Left forelimb (tissue), 1 donor: ENCODE measurements at places on chromosomes 11 and 22.

DNA sequence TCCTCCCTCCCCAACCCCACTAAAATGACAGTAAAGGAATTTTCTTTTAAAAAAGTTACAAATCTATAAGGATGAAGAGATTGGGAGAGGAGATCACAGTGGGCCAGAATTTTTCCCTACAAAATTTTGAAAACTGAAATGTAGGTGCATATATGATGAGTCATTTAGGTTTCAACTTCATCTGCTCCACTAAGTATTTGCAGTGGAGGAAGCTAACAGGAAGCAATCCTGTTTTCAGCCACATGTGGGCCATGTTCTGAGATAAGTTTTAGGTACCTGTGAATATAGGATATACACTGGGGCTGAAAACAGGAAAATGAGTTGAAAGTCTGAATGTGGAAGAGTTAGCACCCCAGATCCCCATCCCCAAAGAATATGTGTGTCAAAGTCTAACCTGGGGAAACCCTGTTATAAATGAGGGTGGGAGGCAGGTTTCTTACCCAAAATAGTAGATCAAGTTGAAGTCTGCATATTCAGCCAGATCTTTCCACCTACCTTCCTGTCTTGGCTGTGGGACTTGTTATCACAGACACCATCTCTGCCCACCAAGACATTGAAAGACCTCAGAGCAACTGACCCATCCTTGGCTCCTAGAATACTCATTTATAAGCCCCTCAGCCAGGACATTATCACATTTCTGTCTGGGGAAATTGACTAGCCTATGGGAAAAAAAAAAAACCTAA is 87.3 kb downstream of the PACS1 start:
- DNase-seq, result no peak

- no peak for DNase-seq
Measured at GRCh38 chr11:85495918-85496317, 131.2 kb downstream of the DLG2 start.

DNA sequence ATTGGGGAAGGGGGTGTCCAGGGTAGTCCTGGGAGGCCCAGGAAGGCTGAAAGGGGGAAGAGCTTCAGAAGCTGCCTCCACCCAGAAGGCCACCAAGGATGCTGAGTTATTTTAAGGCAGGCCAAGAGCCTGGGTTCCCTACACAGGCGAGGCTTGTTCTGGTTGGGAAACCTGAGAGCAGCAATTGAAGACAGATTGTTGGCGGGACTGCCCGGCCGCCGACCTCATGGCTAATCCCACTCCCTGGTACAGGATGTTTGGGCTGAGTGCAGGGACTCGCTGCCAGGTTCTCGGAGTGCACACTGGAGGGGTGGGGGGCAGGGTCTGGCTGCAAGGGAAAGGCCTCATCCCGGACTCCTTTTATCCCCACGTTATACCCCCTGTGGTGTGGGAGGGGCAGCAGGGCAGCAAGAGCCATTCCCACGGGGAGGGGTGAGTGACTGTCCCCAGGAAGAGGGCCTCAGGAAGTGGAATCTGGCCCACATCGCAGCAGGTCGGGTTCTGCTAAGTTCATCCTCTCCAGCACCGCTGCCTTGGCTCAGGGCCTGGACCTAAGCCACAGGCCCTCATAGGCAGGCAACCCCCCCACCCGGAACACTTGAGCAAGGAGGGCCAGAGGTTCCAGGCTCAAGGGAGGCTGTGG is 43.6 kb upstream of the PRR5 start:
- DNase-seq, result no peak

DNA sequence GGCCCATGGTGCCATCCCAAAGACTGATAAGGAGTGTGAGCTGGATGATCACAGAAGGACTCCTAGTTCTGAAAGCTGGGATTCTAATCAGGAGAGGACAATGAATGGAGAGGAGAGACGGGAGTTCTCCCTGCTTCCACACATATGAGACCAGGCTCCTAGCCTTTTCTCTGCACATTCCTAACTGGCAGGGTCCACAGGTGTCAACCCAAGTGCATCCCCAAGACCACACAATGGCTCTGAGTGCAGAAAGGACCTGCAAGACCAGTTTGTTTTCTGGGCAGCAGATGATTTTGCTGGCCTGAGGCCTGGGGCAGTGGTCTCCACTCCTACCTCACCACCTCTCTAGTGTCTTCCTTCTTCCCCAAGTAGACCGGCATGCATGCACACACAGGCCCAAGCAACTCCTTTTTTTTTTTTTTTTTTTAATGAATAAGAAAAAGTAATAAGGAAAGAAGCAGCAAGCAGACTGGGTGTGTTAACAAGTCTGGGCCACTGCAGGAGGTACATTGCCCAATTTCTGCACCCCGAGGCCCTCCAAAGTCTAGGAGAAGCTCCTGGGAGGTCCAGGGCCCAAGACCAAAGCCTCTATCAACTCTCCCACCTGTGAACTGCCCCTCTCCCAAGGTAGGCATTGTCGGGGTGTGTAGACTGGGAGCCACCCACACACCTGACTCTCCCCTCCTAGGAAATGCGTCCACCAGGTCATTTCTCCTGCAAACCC is 1.2 kb upstream of the TSKU start:
- no peak for DNase-seq

DNA sequence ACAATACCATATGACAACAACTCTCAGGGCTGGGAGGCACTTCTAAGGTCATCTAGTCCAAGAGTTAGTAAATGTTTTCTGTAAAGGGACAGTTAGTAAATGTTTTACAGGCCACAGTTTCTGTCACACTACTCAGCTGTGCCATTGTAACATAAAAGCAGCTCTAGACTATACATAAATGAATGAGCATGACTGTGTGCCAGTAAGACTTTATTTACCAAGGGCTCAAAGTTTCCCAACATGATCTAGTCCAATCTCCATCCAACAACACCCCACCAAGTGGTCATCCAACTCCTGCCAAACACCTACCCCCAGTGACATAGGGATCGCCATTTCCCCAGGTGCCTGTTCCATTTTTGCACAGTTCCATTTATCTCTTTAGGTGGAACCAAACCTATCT is 12.1 kb downstream of the SERGEF start:
- DNase-seq, result no peak

- no peak for DNase-seq
Measured at GRCh38 chr11:33320814-33321330, 63.7 kb downstream of the HIPK3 start.

DNA sequence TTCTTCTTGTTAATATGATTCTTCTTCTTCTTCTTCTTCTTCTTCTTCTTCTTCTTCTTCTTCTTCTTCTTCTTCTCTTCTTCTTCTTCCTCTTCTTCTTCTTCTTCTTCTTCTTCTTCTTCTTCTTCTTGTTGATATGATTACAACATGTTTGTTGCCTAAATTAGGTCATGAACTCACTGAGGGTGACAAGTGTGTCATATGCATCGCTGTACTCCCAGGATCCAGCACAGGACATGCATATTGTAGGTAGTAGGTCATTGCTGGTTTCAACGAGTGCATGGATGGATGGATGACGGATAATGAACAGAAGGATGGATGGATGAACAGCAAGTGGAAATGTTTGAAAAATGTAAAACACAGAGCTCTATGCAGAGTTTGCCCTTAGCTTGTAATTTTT is 14.9 kb upstream of the PVALB start:
- DNase-seq, result no peak

DNA sequence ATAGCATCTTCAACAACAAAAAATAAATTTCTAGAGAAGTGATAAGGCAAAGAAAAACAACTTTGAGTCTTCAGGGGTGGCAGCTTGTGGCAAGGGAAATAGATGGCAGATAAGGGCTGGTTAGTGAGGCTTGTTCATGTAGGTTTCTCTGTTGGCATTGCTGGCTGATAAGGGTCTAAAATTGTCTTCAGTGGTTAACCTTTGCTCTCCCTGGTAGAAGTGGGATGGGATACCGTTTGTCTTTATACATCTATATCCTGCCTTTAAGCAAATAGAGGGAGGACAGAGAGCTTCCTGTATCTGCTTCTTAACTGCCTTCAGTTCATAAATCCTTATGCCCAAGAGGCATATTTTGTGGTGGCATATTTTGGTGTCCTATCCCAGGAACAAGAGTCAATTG is 57.1 kb downstream of the TRAF6 start:
- DNase-seq, result no peak

GRCh38 chr22:42769574-42770447 is 49.1 kb upstream of the A4GALT start:
- DNase-seq, result no peak

- no peak for DNase-seq
Measured at GRCh38 chr11:63765688-63766241, 2.8 kb downstream of the ZFTA start.

- DNase-seq, result no peak
Measured at GRCh38 chr11:92850296-92850826, 119.1 kb upstream of the MTNR1B start.

GRCh38 chr11:117591316-117592039 is 205.5 kb downstream of the DSCAML1 start:
- no peak for DNase-seq

DNA sequence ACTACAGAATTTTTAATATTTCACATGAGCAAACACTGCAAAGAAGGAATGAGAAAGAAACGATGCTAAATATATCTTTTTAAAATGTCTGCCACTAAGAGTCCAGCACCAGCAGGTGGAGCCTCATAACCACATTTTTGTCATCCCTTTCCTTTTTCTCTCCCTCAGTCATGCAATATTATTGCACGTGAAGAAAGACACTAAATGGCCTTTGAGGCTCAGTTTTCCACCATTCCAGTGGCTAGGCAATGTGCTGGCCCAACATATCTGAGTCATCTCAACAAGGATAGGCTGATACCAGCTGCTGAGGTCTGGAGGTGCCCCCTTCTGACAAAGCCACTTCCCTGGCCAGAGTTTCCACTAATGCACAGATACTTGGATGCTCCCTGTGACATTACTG is 1.8 kb downstream of the ALKBH8 start:
- DNase-seq, result no peak

GRCh38 chr11:92504004-92504403 is 279.4 kb downstream of the FAT3 start:
- DNase-seq, result no peak

- no peak for DNase-seq
Measured at GRCh38 chr22:32685512-32685911, 116.0 kb upstream of the TIMP3 start.

- no peak for DNase-seq
Measured at GRCh38 chr22:16824716-16825687, at the start of gene XKR3. Gene XKR3, minus strand, starts transcription at chr22:16825411. Its CDS starts 17,338 bp downstream, at chr22:16808073.

DNA sequence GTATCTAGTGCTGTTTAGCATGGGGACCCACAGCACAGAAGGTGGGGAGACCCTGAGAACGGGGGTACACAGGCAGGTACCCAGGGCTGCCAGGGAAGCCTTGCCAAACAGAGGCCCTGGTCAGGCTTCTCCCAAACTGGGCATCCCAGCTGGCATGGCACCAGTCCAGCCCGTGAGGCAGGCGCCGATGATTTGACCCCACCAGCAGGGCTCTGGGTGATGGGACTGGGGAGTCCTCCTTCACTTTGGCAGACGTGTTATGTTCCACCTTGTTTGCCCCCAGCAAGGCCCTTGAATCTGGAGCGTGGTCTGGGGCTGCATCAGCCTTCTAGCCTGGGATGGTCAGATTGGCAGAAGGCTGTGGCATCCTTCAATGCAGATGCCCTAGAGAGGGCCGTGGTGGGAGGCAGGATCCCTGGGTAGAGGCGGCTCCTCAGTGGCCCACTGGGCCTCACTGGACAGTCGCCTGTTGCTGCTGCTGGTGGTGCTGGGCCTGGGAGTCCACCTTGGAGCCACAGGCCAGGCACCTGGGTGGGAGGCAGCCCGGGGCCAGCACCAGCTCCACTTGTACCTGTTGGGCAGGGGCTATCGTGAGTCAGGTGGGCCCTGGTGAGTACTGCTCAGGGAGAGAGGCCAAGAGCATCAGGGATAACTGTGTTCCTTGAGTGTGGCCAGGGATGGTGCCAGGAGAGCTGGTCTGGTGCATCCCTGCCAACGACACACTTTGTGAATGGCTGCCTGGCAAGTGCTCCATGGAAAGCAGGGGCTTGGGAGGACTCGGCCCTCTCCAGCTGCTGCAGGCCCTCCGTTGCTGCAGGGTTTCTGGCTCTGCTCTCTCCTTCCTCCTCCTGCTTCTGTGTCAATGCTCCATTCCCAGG is 3.3 kb downstream of the ADORA2A start:
- DNase-seq, result no peak

DNA sequence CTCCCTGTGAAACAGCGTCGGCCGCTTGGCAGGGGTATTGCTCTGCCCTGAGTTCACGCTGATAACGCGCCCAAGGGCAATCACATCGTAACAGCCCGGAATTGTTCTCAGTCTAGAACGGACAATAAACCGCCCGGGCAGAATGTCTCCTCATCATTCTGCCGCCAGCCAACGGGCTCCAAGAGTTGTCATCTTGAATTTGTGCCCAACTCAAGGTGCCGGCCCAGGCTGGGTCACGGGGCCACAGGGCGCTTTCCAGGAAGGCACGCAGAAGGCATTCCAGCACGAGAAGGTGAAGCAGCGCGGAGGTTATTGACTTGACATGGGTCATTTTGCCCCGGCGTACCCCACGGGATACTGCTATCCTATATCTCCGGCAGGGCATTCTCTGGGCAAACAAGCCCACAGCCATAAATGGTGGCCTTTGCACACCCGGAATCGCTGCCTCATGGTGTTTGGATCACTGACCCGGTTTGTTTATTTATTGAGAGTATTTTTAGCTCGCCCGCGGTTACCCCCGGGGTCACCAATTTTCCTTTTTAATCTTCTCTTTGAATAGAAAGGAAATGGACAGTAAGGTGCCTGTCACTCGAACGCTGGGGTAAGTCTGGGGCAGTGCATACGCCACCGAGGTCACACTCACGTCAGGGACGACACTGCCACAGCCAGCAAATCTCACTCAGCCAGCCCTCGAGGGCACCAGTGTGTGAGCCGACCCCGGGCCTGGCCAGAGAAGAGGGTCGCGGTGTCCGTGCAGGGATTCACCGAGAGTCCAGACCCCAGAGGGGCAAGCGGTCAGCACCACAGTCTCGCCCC is 72.4 kb upstream of the FGF3 start:
- no peak for DNase-seq

GRCh38 chr11:61869708-61870451 is 21.5 kb downstream of the FADS3 start:
- DNase-seq, result no peak

- no peak for DNase-seq
Measured at GRCh38 chr11:94649254-94649653, 82.1 kb downstream of the PIWIL4 start.

GRCh38 chr11:75497788-75498409 is 27.8 kb downstream of the GDPD5 start:
- no peak for DNase-seq

DNA sequence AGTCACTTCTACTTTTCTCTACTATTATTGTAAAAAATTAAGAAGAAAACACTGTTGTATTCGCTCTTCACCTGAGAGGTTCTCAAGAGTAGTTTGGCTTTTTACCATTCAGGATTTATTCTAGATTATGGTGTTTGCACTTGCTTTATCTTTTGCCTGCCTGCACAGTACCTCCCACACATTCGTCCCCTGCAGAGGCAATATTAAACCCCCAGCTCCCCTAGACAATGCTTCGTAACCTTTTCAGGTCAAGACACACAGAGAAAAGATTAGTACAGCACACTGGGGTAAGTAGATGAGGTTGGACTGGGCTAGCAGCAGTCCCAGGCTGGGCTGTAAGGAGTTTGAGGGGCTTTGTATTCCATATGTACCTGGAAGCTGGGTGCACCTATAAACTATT is 62.4 kb downstream of the TNRC6B start:
- no peak for DNase-seq
